ENCODE measurements at places on chromosomes 12 and 14. TPM values are rescaled to one million over a fixed set of nuclear protein-coding genes. Genes with fewer than 3 reads are reported as not detected.

The ADIPOR2 gene
- 26.5 TPM for total RNA-seq

The SMCO2 gene
- 1.7 TPM for total RNA-seq

The VDR gene
- total RNA-seq = 19.6 TPM

The SMIM41 gene
- not detected for total RNA-seq

The MGP gene
- 2.1 TPM for total RNA-seq

The CLEC4D gene
- total RNA-seq = not detected

The IFNG-AS1 gene
- not detected for total RNA-seq

The ATXN2 gene
- 17.2 TPM for total RNA-seq

The CCDC197 gene
- total RNA-seq = not detected

The CCDC177 gene
- not detected for total RNA-seq

DNA sequence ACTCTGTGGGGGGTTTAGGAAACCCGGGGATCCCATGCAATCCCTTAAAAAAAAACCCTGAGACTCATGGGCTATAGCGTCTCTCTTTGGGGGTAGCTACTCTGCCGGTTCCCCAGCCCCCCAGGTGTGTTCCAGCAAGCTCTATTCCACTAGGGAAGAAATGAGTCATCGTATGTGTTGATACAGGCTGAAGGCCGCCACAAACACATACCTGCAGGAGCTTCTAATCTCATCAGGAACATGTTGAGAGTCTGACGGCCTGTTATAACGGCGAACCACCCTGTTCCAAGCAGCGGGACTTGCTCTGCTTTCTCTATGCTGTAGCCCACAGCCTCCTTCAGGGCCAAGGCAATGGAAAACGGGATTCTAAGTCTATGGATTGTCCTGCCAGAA is 977 bp upstream of the KRT5 start:
- peaks cover 20% of the 10 kb centered on the region for H3K4me1 ChIP-seq
- DNase-seq = peak; percentile 52
- H3K4me3 ChIP-seq = no peak overlapping the region
- H3K27ac ChIP-seq = no peak overlapping the region

GRCh38 chr12:116121453-116121871 is 156.0 kb downstream of the MED13L start:
- H3K4me3 ChIP-seq = no peak overlapping the region
- DNase-seq = no peak
- H3K4me1 ChIP-seq = peaks cover 57% of the 10 kb centered on the region
- H3K36me3 ChIP-seq = no peaks in the 10 kb centered on the region

DNA sequence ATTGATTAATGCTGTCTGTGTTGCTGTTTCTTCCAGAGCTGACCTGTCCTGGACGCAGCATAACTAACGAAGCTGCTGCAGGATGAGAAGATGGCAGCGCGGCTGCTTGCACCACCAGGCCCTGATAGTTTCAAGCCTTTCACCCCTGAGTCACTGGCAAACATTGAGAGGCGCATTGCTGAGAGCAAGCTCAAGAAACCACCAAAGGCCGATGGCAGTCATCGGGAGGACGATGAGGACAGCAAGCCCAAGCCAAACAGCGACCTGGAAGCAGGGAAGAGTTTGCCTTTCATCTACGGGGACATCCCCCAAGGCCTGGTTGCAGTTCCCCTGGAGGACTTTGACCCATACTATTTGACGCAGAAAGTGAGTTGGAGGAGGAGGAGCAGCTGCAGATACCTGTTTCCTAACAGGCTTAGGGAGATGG is 71.7 kb downstream of the SCN8A start:
- no peak overlapping the region for H3K4me3 ChIP-seq
- H3K36me3 ChIP-seq = peaks cover 12% of the 10 kb centered on the region
- no peak overlapping the region for H3K27ac ChIP-seq
- no peaks in the 10 kb centered on the region for H3K4me1 ChIP-seq
- no peaks in the 10 kb centered on the region for H3K27me3 ChIP-seq
- no peak for DNase-seq

DNA sequence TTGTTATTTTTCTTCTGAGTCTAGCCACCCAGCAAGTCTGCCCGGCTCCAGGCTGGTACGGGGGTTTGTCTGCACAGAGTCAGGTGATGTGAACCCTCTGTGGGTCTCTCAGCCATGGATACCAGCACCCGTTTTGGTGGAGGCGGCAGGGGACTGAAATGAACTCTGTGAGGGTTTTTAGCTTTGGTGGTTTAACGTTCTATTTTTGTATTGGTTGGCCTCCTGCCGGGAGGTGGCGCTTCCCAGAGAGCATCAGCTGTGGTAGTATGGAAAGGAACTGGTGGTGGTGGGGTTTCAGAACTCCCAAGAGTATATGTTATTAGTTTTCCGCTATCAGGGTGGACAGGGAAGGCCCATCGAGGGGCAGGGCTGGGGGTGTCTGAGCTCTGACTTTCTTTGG is 5.3 kb upstream of the SERPINA4 start:
- DNase-seq = no peak
- H3K27me3 ChIP-seq = no peaks in the 10 kb centered on the region
- H3K4me3 ChIP-seq = no peak overlapping the region
- H3K36me3 ChIP-seq = no peaks in the 10 kb centered on the region
- no peak overlapping the region for H3K27ac ChIP-seq

- H3K27ac ChIP-seq = peak overlapping the region; percentile 36
- no peaks in the 10 kb centered on the region for H3K36me3 ChIP-seq
- DNase-seq = peak; percentile 68
- peaks cover 23% of the 10 kb centered on the region for H3K4me1 ChIP-seq
Measured at GRCh38 chr12:124730455-124730932, 133.2 kb downstream of the SCARB1 start.

DNA sequence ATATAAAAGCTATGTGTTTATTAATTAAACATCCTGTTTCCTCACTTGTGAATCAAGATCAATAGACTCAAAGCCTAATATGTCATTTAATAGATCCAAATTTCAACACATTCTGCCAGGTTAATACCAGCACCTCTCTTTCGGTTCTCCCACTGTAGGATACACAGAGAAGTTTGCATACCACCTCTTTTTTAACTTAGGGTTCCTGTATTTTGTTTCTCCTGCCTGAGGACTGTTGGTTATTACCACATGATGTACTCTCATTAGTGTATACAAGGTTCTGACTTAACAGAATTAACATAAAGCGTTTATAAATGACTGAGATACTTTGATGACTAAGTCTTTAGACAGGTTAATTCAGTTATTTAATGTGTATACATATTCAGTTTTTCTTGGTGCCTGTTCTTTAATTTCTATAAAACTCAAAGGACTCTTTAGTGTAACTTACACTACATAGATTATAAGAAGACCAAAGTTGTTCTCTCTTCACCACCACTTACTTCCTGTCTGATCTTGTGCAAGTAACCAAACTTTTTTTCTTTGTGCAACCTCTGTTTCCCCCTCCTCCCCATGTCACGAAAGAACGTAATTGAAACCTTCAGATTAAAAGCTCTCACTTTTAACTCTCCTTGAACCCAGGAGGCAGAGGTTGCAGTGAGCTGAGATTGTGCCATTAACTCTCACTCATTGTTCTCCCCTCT is 89.8 kb upstream of the DNM1L start:
- H3K27me3 ChIP-seq = no peaks in the 10 kb centered on the region
- no peak overlapping the region for H3K27ac ChIP-seq
- H3K4me1 ChIP-seq = peaks cover 6% of the 10 kb centered on the region
- H3K36me3 ChIP-seq = no peaks in the 10 kb centered on the region

- no peaks in the 10 kb centered on the region for H3K36me3 ChIP-seq
- no peak overlapping the region for H3K27ac ChIP-seq
- no peaks in the 10 kb centered on the region for H3K27me3 ChIP-seq
- no peaks in the 10 kb centered on the region for H3K4me1 ChIP-seq
- DNase-seq = no peak
Measured at GRCh38 chr14:29126865-29127264, 360.3 kb downstream of the FOXG1 start.

- no peak overlapping the region for H3K27ac ChIP-seq
- H3K4me1 ChIP-seq = no peaks in the 10 kb centered on the region
- no peak for DNase-seq
- H3K36me3 ChIP-seq = no peaks in the 10 kb centered on the region
- H3K27me3 ChIP-seq = no peaks in the 10 kb centered on the region
Measured at GRCh38 chr12:74906224-74906623, 303.4 kb downstream of the KCNC2 start.

GRCh38 chr12:40122842-40123241 is 17.0 kb upstream of the SLC2A13 start:
- no peak for DNase-seq
- no peaks in the 10 kb centered on the region for H3K36me3 ChIP-seq
- peaks cover 10% of the 10 kb centered on the region for H3K27me3 ChIP-seq
- no peak overlapping the region for H3K27ac ChIP-seq
- H3K4me3 ChIP-seq = no peak overlapping the region
- no peaks in the 10 kb centered on the region for H3K4me1 ChIP-seq

Data from PC-3 (cell line).